ENCODE measurements at places on chromosomes 2 and 18.

- no peak for DNase-seq
These were observed 177.2 kb downstream of the SH3RF3 start for GRCh38 chr2:109306190-109306589.

- DNase-seq: no peak
These were observed 68.1 kb downstream of the TEKT4 start for GRCh38 chr2:94939349-94939748.

DNA sequence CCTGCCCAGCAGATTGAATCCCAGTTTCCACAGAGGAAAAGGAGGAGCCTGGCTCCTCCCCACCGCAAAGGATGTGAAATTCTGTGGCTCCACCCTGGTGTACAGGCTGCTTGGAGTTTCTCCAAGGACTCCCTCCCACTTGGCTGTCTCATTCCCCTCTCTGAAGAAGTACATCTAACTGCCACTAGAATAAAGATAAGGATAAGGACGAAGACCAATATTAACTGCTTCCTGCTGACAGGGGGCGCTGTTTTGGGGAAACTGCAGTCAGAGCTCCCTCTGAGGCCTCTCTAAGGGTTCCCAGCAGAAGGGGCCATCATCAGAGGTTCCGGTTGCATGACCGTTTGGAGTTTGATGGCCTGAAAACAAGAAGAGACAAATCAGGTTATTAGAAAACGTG lies 790.9 kb downstream of the CPS1 start:
- no peak for DNase-seq

DNA sequence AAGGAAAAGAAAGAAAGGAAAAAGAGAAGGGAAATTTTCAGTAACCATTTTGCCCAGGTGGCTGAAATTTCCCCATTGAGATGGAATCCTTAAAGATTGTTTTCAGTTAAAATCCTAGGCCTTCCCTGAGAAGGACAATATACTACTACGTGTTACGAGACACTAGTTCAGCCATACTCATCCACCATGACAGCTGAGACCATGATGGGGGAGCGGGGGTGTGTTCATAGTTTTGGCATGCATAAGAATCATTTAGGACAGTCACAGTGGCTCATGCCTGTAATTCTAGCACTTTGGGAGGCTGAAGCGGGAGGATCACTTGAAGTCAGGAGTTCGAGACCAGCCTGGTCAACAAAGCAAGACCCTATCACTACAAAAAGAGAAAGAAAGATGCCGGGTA lies 28.0 kb downstream of the PLA2R1 start:
- no peak for DNase-seq

DNA sequence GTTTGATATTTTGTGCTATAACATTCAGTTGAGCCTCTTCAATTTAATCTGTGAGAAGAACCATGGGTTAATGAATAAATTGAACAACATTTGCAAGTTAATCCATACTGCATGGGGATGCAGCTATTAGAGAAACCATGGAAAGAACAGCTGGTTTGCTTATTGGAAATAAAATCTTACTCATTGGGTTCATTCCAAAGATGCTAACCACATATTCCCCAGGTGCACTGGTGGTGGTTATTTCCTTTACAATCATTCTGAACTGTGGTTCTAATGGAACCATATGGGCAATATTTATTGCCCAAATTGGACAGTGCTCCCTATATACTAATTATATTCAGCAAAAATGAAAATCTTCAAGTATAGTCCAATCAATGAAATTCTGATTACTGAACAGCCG lies 1200.4 kb upstream of the CDH2 start:
- DNase-seq: peak; percentile 12

DNA sequence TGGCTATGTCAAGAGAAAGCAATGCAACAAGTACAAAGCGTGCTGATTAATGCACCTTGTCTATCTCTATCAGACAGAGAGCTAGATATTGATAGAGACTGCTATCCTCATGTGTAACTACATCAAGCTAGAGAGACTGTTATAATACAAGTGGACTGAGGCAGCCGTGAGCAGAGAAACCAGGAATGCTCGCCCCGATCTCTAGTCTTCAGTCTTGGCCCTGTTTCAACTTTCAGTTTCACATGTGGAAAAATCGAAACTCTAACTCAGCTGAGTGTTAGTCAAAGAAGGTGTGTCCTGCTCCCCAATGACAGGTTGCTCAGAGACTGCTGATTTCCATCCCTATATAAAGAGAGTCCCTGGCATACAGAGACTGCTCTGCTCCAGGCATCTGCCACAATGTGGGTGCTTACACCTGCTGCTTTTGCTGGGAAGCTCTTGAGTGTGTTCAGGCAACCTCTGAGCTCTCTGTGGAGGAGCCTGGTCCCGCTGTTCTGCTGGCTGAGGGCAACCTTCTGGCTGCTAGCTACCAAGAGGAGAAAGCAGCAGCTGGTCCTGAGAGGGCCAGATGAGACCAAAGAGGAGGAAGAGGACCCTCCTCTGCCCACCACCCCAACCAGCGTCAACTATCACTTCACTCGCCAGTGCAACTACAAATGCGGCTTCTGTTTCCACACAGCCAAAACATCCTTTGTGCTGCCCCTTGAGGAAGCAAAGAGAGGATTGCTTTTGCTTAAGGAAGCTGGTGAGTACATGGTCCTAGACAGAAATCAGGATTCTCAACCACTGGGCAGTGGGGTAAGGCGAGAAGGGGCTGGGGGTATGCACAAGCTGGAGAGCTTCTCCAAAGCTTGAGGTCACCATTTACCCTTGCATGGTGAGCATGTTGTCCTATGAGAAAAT lies at the start of gene RSAD2:
Gene RSAD2, plus strand, starts transcription at position 376 of the 903 bp plus-strand sequence. Its CDS starts 24 bp downstream, at position 400.
- DNase-seq: peak; percentile 71

DNA sequence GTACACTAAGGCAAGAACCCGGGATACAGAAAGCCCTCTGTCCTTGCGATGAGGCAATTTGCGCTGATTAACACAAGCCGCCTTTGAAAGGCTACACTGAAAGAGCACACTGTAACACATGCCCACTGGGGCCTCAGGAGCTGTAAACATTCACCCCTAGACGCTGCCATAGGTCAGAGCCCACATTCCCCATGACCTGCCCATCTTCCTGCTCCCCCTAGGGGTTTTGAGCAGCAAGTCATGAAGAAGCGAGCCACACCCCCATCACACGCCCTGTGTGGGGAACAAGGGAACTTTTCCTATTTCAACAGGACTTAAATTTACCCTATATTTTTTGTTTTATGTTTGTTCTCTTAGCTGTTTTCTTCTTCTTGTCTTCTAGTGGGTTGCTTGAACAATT lies 47.8 kb upstream of the SLC4A10 start:
- DNase-seq: no peak

GRCh38 chr2:217366266-217366895 lies 506.5 kb upstream of the TNP1 start:
- DNase-seq: no peak

- DNase-seq: no peak
These were observed 22.6 kb downstream of the ACSL3 start for GRCh38 chr2:222883420-222883819.

Measured in mammary epithelial cell (primary cell).